Activated naive CD4-positive, alpha-beta T cell treated with anti-CD3 and anti-CD28 coated beads, Interleukin-2, amount 50 U/mL, for 16 hours (primary cell): ENCODE measurements at places on chromosomes 6 and 20.

- no peak for DNase-seq
Measured at GRCh38 chr6:10174761-10175160, 240.1 kb downstream of the TFAP2A start.

DNA sequence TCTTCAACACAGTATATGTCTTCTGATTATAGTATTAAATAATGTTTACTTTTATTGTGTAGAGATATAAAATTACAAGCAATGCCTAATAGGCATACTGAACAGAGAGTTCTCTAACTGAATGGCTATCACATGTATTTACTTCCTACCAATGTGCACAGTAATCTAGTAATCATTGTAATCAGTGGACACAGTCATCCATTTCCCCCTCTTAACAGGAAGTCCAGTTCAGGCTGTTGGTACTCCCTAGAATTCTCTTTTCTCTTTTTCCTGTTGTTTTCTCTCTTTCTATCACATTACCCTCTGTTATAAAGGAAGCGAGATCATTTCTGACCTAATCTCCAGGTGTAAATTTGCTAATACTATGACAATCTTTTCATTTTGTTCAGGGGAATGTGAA is 172.5 kb downstream of the HTR1B start:
- no peak for DNase-seq

DNA sequence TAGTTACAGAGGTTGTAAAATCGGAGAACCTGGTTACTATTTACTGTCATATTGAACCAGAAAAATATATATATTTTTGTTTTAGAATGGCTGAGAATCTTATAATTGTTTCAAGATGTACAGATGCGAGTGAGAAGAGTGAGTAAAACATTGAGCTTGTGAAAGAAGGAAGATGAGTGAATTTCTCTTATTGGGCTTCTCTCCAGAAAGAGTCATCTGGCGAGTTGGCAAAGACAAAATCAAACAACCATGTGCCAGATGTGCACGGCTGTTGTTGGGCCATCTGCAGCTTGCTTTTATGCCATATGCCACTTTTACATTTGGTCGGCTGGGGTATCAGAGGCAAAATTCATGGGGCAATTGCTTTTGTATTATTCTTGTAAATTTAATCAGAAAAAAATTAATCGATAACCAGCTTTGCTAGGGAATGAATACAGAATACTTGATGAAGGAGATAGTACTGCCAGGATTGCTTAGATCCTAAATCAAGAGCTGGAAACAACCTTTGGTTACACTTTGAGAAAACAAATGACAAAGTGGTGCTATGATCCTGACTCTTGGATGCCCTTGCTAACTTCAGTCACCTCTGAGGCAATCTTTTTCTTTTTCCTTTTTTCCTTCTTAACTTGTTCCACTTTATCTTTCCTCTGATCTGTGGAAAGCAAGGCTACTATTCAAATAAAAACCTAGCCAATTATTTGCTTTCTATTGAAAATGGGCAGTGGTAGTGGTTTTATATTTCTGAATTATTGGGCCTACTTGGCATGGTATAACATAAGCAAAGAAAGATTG is 97.1 kb upstream of the GRIK2 start:
- DNase-seq: no peak

GRCh38 chr20:55656231-55656775 is 349.0 kb downstream of the CBLN4 start:
- no peak for DNase-seq

DNA sequence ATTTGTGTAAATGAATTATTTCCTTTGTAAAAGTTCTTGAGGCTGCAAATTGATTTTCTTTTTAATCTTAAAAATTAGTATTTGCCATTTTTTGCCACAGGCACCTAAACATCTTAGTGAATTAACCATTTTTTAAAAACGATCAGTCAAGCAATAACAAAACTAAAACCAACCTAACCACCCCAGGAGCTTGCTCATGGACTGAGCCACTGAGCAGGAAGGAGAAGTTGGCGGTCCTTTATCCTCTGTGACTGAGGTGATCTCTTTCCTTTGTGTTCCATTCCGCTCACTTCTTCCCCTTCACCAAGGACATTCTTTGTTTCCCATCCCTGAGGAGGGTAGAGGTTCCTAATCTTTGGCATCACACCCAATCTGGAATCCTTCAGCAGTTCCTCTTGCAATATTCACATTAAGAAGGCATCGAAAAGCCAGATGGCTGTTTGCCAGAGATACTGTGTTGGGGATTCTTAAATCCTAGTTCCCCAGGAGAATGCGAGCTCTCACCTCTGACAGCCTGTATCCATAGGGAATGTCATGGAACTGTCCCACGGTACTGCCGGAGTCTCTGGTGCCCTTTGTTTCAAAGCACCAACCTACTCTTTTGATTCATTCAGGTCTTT is 30.5 kb downstream of the RPRD1B start:
- DNase-seq: no peak

DNA sequence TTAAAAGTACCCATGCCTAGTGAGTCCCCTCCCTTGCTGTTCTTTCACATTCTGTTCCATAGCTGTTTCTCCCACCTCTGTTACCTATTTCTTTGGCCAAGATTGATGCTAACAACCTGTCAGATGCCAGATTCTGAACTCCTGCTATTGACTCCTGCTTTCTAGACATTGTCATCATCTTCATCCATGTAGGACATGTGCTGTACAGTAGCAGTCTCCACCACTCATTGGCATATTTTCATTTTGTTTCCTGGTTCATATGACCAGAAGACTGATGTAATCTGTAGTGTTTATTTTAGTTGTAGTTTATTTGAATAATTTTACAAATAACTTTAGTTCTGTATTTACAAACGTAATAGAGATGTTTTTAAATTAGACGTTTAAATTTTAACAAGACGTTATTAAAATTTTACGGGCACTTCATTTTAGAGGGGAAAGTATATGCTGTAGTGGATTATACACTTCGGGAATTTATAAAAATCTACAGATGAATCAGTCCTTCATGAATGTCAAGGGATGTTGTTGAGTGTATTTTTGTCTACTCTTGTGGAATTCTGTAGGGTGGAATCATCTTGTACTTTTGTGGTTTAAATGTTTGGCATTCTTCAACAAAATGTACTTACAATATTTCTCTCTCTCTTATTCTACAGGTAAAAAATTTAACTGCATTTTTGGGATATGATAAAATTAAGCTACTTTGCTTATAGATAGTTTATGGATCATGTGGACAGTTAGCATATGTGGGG is 34.1 kb downstream of the TRMT11 start:
- no peak for DNase-seq

DNA sequence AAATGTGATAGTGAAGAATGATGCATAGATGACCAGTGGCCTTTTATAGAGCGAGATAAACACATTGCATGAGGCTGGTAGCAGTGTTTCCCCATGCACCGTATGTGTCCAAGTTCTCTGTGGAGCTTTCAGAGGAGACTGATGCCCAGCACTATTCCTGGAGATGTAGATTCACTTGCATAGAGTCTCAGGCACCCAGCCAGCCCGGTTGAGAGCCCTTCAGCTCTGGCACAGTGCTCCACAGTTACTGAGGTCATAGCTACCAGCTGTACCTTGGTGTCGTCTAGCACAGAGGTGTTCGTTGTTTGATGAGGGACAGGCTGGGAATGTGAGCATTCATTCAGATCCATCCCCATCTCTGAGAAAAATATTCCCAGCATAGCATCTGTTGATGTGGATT is 328.9 kb downstream of the FARS2 start:
- DNase-seq: no peak

- no peak for DNase-seq
Measured at GRCh38 chr20:47618479-47618878, 116.8 kb downstream of the NCOA3 start.
